ENCODE measurements at places on chromosomes 7 and 10.

GRCh38 chr10:17651896-17652295, 7.9 kb downstream of the STAM start:
- no peak for DNase-seq

DNA sequence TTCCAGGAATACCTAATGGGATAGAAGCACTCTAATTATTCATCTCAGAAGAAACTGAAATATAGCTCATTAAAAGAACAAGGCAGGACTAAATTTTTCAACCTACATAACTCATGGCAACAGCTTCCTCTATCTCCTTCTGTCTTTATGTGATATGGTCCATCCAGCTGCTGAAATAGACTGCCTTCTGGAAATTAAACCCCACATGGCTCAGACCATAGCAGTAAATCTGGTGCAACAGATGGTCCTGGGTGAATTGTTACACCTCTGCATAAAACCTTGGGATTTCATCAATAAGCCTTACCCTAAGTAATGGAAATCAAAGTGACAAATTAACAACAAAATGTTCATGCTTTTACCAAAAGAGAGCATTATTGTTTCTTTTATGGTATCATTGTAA, 205.6 kb upstream of the CSTF2T start:
- DNase-seq = no peak

GRCh38 chr10:97852840-97853405, 3.3 kb downstream of the GOLGA7B start:
- DNase-seq = no peak

GRCh38 chr7:904847-905246, 28.5 kb downstream of the GET4 start:
- DNase-seq = peak; percentile 77

GRCh38 chr10:15046626-15047025, 2.9 kb downstream of the OLAH start:
- no peak for DNase-seq

GRCh38 chr7:47327698-47328391, 254.1 kb downstream of the TNS3 start:
- peak; percentile 94 for DNase-seq

DNA sequence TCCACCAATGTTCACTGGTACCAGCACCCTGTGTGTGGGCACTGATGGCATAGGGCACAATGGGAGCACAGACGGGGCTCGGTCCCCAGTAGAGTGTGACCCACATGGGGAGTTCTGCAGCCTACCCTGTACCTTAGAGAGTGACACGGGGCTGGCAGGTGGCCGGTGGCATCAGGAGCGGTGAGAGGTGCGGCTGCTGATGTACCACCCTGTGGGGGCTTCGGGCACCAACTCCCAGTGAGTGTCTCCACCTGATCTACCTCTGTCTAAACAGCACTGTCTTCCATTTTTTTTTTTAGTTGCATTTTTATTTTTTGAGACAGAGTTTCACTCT, 4.1 kb downstream of the JAKMIP3 start:
- DNase-seq = no peak

- DNase-seq = no peak
Measured at GRCh38 chr7:45938626-45939302, 17.7 kb upstream of the IGFBP3 start.

- DNase-seq = peak; percentile 49
Measured at GRCh38 chr10:98446151-98446660, 529 bp downstream of the HPS1 start.

- DNase-seq = no peak
Measured at GRCh38 chr10:485776-486175, 203.7 kb downstream of the DIP2C start.

DNA sequence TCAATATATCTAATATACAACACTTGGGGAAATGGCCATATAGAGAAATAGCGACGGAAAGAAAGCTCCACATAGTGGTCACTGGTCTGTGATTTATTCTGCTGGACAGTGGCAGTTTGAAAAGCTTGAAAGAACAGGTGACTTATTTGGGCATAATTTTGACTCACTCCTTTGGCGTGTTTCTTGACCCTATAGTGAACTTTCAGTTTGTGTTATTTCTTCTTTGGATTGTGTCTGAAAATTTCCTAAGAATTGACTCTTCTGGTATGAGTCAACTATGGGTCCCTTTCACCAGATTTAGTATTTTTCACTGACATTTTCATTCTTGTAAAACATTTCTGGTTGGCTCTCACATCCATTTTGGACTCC, 25.8 kb upstream of the IMMP2L start:
- no peak for DNase-seq
